Brain pericyte (primary cell): ENCODE measurements at places on chromosomes 3 and 15.

GRCh38 chr3:150958683-150959082 lies 13.8 kb downstream of the CLRN1 start:
- DNase-seq = no peak

GRCh38 chr15:77311618-77312398 lies 108.1 kb downstream of the PEAK1 start:
- no peak for DNase-seq

DNA sequence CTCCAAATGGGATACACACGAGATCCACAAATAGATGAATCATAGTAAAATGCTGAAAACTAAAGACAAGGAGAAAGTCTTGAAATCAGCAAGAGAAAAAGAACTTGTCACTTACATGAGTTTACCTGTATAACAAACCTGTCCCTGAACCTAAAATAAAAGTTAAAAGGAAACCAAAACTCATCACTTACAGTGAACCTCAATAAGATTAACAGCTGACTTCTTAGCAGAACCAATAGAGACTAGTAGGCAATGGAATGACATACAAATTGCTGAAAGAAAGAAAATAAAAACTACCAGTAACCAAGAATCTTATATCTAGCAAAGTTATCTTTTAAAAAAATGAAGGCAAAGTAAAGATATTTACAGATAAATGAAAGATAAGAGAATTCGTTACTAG lies 27.4 kb downstream of the SEC22A start:
- DNase-seq = no peak

GRCh38 chr15:96598514-96598913 lies 268.0 kb downstream of the NR2F2 start:
- DNase-seq = no peak

- no peak for DNase-seq
Observed at GRCh38 chr3:31724116-31724515, 191.4 kb downstream of the STT3B start.

DNA sequence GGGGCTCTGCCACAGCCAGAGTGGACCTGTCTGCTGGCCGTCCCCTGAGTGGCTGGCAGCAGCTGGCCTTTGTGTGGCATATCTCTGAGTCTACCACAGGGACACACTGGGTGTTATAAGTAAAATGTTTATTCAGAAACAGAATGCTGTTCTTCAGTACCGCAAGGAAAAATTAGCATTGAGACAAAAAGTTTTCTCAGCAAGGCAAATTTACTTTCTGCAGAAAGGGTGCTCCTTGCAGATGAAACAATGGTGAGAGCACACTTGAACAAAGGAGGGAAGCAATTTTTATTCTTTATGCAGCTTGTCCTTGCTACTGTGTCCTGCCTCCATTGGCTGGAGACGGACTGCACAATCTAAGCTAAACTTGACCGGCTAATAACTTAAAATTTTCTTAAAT lies 4.0 kb downstream of the TMEM89 start:
- no peak for DNase-seq
